ENCODE measurements at places on chromosomes 16 and 17.

DNA sequence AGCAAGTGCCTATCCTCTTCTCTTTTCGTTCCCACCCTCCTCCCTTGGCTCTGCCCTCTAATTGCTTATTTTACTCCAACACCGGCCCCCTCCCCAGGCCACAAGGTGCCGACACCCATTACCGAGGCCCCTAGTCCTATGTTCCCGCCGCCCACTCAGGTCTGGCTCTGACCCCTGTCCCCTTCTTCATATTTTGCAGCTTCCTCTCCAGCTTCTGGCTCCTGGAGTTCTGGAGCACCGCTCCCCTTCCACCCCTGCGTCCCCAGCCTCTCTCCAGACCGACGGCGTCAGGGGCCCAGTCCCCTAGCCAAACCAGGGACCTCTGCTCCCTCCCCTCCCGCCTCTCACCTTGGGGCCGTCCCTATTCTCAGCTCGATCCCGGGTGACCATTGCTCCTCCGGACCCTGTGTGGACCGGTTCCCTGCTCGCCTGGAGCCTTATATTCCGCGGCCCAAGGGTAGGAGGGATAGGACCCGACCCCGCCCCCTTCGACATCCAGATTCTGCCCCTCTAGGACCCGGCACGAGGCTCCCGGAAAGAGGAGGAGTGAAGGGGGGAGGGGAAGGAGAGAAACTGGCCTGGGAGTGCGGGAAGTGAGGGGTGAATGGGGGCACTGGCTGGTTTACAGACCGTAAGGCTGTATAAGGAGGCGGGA, at the start of gene HES7:
Gene HES7 (minus strand): TSS at position 412 of the 655 bp plus-strand sequence. CDS start 22 bp downstream, at position 390.
- no peak for DNase-seq

- DNase-seq = no peak
These were observed 105.4 kb downstream of the YPEL2 start for GRCh38 chr17:59436900-59437299.

DNA sequence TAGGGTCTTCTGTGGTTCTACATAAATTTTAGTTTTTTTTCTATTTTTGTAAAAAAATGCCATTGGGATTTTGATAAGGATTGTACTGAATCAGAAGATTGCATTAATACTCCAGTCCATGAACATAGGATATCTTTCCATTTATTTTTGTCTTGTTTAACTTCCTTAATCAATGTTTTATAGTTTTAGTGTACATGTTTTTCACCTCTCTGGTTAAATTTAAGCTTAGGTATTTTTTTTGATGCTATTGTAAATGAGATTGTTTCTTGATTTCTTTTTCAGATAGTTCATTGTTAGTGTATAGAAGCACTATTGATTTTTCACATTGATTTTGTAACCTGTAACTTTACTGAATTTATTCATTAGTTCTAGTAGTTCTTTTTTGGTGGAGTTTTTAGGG, 35.4 kb downstream of the ITGAM start:
- no peak for DNase-seq

DNA sequence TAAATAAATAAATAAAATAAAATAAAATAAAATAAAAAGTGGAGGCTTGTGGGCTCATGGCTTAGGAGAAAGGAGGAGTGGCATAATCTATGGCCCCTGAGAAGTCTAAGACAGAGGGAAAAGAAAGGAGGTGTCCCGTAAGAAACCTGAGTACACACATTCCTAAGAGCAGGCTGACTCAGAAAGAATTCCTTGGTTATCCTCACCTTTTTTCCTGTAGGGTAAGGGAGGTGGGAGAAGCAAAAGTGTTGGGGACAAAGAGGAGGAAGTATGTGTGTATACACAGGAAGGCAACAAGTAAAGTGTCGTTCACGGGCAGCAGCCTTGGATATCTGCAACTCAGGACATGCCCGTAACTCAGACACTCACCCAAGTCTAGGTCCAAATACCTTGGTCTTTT, 29.3 kb downstream of the MARF1 start:
- no peak for DNase-seq

DNA sequence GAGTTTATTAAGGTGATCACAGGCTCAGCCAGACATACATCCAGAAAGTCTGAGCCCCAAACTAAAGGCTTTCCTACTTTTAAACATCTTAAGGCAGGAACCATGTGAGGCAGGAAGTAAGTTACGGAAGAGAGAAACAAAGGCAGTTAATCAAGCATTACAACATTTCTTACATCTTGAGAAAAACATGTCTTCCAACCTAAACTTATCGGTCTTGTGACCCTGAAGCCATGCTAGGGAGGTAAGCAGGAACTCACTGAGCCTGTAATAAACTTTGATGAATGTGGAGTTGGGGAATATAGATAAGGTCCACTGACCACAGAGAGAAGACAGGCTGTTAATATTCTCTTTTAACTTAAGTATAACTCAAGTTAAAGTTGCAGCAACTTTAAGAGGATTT, 3.5 kb upstream of the ACSM3 start:
- DNase-seq = no peak

All from forelimb muscle (tissue), 1 donor.